ENCODE measurements at places on chromosomes 4 and X.

GRCh38 chrX:66675541-66675940 is 36.7 kb upstream of the EDA2R start:
- DNase-seq = no peak

DNA sequence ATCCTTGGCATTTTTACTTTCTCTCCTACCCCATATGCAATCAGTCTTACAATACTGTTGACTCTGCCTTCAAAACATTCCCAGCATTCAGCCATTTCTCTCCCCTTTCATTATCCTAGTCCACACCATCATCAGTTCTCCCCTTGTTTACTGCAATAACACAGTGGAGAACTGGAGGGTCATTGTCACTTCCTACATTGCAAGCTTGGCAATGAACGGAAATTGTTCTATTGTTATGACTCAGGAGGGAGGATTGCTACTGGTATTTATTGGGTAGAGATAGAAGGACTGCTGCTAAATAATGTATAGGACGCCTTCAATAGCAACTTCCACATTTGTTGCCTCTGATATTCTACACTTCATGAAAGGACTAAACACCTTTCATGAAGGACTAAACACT is 231.8 kb downstream of the BANK1 start:
- DNase-seq = no peak

DNA sequence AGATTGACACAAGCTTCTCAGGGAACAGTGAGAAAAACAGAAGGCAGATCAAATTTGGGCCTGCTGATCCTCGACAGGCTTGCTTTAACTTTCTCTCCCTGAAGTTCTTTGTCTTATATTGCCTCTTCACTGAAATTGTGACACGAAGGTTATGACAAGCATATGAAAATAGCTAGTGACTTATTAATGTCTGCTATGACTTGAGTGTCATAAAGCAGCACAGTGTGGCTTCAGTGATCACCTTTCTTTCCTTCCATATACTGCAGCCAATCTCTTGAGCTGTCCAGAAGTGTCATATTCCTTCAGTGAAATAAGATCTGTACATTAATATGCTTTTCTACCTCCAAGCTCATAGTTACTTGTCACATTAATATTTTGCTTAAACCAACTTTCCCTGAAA is 870.2 kb downstream of the C4orf33 start:
- DNase-seq = no peak

- no peak for DNase-seq
Measured at GRCh38 chr4:53644607-53645006, 53.3 kb upstream of the LNX1 start.

- DNase-seq = no peak
Measured at GRCh38 chr4:81418572-81418971, 53.1 kb downstream of the RASGEF1B start.
